ENCODE measurements at places on chromosomes 16 and 17.

- peak; percentile 91 for DNase-seq
Observed at GRCh38 chr16:68529931-68530701, 9.0 kb upstream of the ZFP90 start.

GRCh38 chr16:75909746-75910145 is 183.5 kb upstream of the CPHXL start:
- DNase-seq: no peak

GRCh38 chr17:16470265-16470664 is 21.7 kb downstream of the LRRC75A start:
- peak; percentile 62 for DNase-seq

DNA sequence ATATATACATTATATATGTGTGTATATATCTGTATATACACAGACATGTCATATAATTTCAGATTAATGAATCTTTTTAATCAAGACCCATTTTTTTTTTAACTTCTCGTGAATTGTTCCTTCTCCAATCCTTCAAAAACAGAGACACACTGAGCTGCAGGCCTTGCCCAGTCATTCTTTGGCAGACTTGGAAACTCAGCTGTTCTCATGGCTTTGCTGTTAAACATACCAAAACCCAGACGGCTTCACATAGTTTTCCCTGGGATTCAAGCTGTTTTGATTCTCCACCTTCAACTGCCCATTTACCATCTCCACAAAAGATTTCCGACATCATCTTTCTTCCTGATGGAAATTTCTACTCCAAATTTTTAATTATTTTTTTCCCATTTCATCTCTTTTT is 148.7 kb downstream of the KCNJ2 start:
- no peak for DNase-seq

GRCh38 chr16:83137326-83137781 is 510.6 kb downstream of the CDH13 start:
- DNase-seq: no peak

- no peak for DNase-seq
Observed at GRCh38 chr16:87074641-87075318, 242.4 kb downstream of the C16orf95 start.

DNA sequence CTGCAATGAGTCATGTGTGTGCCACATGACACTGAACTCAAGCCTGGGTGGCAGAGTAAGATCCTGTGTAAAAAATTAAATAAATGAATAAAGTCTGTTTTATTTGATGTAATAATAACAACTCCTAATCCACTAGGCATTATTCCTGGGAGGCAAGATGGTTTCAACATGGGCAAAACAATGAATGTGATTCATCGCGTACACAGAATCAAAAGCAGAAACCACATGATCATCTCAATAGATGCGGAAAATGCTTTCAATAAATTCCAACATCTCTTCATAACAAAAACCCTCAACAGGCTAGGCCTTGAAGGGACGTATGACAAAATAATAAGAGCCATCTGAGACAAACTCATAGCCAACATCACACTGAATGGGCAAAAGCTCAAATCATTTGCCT is 195.4 kb downstream of the CDH11 start:
- DNase-seq: no peak

DNA sequence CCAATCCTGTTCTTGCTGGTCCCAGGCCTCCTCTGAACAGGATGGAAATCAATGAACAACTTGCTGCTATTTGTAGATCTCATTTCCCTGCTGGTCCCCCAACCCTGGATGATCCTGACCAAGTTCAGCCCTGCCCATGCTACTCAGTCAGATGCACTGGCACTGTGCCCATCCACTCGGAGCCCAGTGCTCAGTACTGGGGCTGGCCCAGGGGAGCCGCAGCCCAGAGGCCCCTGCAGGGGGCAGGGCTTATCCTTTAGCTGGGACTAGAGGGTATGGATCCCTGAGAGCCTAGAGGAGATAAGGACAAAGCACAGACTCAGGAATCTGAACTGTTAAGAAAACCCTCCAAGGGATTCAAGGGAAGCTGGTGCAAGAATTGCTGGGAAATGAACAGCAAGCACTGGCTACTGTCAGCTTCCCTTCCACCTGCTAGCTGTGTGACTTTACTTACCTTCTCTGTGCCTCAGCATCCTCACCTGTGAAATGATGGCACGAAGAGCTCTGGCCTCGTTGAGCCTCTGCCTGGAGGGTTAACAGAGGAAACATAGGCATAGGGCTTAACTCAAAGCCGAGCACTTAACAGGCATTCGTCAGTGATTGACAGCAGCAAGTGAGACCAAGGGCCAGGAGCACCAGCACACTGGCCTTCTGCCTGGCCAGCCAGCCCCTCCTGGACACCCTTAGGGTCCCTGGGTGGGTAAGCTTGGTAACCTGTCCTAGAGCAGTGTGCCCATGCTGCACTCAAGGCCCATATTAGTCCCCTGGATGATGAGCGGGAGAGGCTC is 29.8 kb upstream of the C1QL1 start:
- peak; percentile 59 for DNase-seq

DNA sequence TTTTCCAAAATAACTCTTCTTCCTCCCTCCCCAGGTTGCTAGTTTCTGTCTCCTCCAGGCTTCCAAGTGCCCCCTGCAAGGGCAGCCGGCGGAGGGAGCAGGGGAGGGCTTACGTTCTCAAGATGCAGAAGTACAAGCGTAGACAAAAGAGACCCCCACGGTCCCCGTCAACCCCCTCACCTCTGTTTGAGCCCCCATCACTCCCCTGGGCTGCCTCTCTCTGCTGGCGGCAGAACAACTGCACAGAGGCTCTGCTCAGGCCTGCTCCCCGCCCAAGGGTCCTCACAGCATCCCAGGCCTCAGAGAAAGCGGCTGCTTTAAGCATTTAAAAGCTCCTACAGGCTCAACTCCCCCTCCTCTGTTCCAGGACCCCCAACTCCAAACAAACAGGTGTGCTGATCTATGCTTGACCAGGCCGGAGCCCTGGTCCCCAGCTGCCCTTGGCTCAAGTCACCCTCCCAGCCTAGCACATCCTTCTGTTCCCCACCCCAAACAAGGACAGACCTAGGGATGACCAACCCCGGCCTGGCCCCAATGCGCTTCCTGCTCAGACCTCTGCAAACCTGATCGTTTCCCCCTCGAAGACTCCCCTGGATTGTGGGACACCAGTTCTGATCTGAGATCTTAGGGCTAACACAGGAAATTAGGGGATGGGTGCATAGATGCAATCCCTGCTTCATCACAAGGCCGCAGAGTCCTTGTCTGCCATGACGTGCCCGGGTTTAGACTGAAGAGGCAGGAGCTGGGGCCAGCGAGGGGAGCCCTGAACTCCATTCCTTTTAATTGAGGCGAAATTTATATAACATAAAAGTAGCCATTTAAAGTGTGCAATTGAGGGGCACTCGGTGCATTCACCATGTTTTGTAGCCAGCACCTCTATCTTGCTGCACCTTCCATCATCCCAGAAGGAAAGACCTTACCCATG is 17.2 kb upstream of the RBFOX3 start:
- DNase-seq: no peak

- peak; percentile 38 for DNase-seq
Observed at GRCh38 chr17:55437159-55437605, 15.5 kb upstream of the MMD start.

GRCh38 chr17:64630309-64631223 is 31.5 kb downstream of the SMURF2 start:
- no peak for DNase-seq

DNA sequence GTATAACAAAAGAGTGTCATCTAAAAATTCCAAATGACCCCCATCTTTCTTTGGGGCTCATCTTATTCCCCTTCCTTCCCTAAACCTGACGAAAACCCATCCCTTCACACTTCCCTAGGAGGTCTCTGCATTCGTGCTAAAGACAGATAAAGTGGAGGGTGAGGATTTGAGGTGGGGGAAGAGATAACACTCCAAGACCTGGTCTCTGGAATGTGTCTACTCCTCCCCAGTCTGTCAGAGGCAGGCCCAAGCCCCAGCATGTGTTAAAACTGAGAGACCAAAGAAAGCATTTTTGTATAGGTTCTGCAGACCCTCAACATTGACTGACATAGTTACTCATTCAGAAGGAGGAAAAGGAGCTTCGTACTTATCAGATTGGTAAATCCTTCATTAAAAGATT is 11.0 kb upstream of the LHX1 start:
- DNase-seq: no peak

DNA sequence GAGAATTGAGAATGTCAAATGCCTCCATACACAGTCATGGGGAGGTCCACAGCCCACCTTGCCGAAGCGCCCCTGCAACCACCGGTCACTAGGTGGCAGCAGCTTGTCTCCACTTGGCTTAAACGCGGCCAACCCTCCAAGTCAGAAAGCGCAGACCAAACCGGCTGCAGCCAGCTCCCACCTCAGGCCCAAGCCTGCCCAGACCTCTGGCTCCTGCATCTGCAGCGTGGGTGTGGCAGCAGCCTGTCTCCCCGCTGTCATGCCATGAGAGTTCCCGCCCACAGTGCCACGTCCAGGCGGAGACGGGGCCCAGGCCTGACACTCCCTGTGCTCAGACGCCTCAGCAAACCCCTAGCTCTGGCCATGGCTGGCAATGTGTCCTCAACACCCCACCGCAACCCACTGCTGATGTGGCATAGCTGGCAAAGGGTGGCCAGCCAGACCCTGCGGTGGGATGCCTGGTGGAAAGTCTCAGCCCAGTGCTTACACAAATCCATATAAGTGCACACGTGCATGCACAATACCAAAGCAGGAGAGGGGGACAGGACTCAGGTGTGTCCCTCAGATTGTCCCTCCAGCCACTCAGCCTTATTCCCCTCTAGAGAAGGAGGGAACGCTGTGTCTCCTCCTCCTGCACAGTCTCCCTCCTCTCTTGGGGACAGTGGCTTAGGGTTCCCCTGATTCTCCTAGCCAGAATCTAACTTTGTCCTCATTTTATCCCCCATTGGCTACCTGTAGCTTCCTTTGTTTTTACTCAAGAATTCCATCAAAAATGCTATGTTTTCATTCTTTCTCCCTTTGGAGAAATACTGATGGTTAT is 10.9 kb downstream of the COPZ2 start:
- DNase-seq: peak; percentile 97

DNA sequence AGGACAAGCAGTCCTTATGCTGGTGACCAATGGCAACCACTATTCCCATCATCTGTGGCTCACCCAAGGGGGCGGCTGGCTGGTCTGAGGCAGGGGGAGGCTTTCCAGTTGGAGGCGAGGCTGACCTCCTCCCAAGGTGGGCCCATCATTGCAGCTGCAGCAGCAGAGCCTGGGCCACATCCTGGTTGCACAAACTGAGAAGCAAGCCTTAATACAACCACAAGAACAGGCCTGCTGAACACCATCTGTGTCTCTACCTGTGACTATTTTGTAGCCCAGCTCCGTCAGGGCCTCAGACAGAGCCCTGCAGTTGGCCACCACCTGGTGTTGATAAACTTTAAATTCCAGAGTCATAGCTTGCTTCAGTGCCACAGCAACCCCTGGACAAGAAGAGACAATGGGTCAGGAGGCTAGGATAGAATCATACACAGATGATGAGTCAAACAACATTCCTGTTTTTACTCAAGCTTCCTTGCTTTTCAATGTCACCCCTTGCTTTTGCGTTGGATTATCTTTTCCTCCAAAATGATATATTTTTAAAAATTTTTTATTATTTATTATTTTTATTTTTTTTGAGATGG is 17.9 kb downstream of the SMCR8 start:
- DNase-seq: no peak

- no peak for DNase-seq
Observed at GRCh38 chr16:87831421-87832136, 37.7 kb downstream of the SLC7A5 start.

GRCh38 chr16:86033971-86034370 is 135.0 kb downstream of the IRF8 start:
- DNase-seq: no peak

- DNase-seq: no peak
Observed at GRCh38 chr16:35732046-35732810, 2272.8 kb downstream of the TP53TG3F start.

- peak; percentile 3 for DNase-seq
Observed at GRCh38 chr16:47873434-47873833, 282.4 kb downstream of the ABCC12 start.

GRCh38 chr17:4499431-4500190 is 930 bp downstream of the SPNS2 start:
- peak; percentile 55 for DNase-seq

DNA sequence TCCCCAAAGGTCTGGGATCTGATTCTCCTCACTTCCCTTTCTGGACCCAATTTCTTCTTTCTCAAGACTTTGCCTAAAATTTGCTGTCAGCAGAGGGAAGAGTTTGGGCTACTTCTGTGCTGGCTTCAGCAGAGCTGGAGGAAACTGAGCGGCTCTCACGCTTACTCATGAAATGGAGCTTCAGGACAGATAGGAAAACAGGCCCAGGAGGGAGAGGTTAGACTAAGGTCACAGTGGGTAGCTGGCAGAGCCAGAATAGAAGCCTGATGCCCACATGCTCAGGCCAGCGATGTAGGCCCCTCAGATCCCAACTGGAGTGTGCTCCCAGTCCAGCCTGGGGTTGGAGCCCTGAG is 593 bp downstream of the SLC38A7 start:
- no peak for DNase-seq

GRCh38 chr17:41308251-41308917 is 725 bp downstream of the KRTAP16-1 start:
- DNase-seq: peak; percentile 61

- no peak for DNase-seq
Observed at GRCh38 chr16:78462288-78463208, 363.1 kb downstream of the WWOX start.

GRCh38 chr17:27569884-27570577 is 61.0 kb upstream of the LGALS9 start:
- DNase-seq: no peak

- peak; percentile 91 for DNase-seq
Observed at GRCh38 chr17:75288770-75289114, 491 bp downstream of the SLC25A19 start.

GRCh38 chr17:29826114-29826692 is 103.8 kb downstream of the SSH2 start:
- peak; percentile 48 for DNase-seq

DNA sequence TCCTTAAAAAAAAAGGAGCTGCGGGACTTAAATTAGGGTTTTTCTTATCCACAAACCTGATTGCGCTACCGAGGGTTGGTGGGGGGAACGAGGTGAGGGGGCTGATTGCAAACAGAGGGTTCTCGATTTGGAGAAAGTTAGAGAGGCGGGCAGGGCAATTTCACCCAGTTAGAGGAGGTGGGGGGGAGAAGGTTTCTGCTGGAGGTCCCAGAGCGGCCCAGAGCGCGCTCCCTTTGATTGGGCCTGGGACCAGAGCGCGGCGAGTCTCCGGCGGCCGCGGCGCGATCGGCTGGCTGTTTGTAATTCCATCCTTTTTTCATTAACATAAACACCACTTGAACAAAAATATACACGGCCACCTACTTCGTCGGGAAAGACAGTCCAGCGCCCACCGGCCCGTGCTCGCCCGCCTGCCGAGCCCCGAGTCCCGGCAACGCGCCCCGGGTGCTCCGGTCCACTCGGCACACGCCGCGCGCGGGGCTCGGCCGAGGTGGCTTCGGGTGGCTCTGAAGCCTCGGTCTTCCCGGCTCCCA is 13.3 kb upstream of the FOXF1 start:
- DNase-seq: no peak
